Nucleus accumbens (tissue), 56 donors: ENCODE measurements at places on chromosomes 2 and 18.

DNA sequence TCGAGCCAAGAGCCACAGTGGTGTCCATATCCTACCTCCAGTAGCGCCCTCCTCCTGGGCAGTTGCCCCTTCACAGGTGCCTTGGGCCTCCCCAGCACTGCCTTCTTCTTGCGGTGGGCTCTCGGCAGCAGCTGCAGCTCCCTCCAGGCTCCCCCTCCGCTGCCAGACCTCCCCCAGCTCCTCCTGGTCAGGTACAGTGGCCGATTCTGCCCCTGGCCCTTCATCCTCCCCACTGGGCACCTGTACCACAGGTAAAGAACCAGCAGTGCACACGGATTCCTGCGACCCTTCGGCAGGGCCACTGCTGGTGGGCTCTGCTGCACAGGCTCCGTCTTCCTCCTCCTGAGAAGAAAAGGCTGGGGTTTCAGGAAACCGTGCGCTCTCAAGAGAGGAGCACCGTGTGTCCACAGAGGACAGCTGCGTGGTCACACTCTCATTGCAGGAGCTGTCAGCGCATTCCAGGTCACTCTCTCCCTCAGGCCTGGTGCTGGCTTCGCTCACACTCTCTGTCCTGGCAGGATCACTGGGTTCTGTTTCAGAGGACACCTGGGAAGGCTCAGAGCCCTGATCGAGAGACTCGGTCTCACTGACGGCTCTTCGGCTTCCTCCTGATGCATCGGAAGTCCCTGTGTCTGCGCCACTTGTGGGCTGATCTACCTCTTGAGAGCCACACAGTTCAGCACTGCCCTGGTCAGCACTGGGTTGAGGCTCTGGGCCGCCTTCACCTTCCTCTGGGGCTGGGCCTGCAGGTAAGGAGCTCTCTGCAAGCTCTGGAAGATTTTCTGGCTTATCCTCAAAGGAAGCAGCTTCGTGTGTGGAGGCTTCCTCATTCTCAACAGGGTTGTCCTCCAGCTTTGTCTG lies 147.4 kb upstream of the STK17B start:
- no peak for DNase-seq

DNA sequence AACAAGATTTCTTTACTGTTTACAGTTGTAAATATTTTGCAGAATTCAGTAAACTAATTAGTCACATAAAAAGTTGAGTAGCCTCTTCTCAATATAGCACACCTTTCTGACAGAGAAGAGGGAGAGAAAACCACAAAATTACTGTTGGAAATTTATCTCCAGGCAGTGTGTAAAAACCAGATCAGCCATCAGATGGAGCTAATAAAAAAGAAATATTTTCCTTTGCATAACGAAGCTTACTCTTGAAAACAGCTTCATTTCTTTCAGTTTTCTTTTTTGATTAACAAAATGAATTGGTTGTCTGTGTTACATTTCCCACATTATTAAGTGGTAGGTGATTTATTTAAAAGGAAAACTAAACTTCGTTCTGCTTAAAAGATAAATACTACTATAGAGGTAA lies 259.3 kb upstream of the KCNJ3 start:
- no peak for DNase-seq

DNA sequence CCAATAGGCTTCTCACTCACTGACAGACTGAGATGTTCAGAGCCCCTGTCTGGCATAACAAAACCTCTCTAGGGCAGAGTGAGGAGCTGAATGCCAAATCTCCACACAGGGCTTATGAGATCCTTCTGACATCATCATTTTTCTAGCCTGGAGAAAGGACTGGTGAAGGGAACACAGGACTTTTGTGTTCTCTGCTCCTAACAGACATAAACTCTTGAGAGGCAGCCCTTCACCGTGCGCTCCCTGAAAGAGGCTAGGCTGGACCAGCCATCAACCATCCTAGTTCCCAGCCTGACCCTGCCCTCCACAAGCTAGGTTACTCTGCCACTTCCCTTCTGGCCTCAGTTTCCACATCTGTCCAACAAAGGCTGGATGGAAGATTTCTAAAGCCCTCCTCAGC lies 141.9 kb downstream of the SUCLG1 start:
- no peak for DNase-seq

DNA sequence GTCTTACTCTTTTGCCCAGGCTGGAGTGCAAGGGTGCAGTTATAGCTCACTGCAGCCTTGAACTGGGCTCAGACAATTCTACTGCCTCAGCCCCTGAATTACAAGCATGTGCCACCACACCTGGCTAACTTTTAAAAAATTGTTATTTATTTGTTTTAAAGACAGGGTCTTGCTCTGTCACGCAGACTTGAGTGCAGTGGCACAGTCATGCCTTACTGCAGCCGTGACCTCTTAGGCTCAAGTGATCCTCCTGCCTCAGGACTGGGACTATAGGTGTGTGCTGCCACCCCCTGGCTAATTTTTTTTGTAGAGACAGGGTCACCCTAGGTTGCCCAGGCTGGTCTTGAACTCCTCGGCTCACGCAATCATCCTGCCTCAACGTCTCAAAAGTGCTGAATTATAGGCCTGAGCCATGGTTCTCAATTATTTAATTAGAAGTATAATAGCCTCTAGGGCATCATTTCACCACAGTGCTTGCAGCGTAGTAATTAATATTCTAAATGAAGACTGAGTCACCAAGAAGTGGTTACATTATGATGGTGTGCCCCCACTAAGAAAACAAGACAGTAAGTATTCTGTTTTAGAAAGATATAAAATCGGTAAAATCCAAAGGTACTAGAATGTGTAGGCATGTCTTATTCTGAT lies 69.6 kb downstream of the EML4 start:
- DNase-seq, result no peak

DNA sequence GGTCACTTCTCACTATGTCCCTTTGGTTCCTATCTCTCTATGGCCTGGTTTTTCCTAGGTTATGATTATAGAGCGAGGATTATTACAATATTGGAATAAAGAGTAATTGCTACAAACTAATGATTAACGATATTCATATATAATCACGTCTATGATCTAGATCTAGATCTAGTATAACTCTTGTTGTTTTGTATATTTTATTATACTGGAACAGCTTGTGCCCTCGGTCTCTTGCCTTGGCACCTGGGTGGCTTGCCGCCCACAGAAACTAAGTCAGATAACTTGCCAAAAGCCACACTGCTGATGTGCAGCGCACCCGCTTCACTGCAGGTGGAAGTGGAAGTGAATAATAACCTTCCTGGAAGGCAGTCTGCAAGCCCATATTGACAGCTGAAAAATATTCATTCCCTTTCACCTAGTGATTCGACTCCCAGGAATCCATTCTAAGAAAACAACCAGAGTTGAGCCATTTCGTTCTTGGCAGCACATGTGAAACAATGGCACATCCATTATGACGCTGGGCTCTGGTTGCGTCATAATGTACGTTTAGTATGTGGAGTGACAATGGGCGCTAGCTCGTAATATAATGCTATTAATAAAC lies 725 bp upstream of the ANKRD53 start:
- DNase-seq, result no peak

GRCh38 chr2:46018773-46019591 lies 278.2 kb upstream of the EPAS1 start:
- DNase-seq, result no peak

DNA sequence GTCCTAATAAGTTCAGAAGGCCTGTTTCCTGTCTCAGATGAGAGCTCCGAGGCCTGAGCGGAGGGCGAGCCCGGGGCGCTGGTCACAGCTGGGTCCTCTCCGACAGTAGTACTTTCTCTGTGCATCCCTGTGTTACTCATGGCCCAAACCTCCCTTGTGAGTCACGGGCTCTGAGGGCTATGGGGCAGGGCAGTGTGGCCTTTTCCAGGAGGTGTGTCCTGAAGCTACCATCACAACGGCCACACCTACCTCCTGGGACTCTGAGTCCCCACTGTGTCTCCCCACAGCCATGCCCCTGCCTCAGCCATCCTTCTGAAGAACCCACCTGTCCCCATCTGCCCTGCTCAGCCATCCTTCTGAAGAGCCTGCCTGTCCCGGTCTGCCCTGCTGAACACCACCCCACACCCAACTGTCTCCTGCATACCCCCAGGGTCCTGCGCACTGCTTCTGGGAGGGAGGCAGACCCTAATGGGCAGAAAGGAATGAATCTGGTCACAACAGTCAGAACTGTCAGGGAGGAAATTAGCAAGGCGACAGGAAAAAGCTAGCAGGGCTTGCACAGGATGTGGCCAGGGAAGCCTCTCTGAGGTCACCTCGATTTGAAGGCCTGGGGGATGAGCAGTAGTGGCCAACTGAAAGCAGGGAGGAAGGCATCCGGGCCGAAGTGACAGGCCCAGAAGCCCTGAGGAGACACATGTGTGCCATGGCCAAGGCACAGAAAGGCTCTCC lies 145.4 kb upstream of the RIOK3 start:
- no peak for DNase-seq

- DNase-seq, result no peak
Observed at GRCh38 chr2:99631700-99632099, 141.9 kb upstream of the REV1 start.

- DNase-seq, result no peak
Observed at GRCh38 chr2:130154773-130155765, 10.2 kb upstream of the CCDC74B start.

- no peak for DNase-seq
Observed at GRCh38 chr2:128901572-128902391, 583.1 kb upstream of the HS6ST1 start.

DNA sequence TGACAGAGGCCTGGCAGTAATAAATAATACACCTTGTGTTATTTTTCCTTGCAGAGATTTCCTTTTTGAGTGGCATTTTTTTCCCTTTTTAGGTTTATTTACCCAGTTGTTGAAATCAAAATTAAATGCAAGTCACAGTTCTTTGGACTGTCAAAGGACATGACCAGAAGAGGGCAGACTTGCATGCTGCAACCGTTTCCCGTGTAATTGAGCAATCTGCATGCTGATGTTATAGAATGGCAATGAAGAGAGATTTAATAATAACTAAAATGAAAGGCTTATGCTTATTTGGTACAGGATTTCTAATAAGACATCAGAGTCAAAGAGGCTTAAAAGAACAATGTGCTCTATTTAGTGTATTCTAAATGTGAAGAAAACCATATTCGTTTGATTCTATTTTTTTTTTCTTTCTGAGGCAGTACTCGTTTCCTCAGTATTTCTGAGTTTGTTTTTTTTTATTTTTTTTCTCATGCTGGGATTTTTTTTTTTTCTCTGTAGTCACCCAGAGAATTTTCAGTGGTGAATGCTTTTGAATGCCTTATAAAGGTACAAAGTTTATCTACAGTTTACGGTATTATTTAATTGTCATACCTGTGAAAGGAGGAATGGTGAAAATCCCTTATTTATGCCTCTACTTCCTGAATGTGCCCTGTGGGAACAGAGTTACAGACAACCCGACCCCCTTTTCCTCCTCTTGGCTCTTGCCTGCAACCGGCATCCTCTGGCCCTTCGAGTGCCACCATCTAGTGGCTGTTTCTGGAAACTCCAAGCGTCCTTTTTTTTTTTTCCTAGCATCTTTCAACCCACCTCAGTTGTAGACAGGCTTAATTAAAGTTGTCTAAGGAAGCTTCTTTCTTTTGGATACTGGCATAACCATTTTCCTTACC lies 368.5 kb downstream of the LRRTM1 start:
- DNase-seq, result peak; percentile 4

- DNase-seq, result no peak
Observed at GRCh38 chr2:174344716-174345461, 10.1 kb downstream of the SP9 start.

- no peak for DNase-seq
Observed at GRCh38 chr18:68267583-68267982, 447.3 kb downstream of the TMX3 start.

GRCh38 chr18:54359233-54359632 lies 1.5 kb downstream of the C18orf54 start:
- DNase-seq, result no peak

DNA sequence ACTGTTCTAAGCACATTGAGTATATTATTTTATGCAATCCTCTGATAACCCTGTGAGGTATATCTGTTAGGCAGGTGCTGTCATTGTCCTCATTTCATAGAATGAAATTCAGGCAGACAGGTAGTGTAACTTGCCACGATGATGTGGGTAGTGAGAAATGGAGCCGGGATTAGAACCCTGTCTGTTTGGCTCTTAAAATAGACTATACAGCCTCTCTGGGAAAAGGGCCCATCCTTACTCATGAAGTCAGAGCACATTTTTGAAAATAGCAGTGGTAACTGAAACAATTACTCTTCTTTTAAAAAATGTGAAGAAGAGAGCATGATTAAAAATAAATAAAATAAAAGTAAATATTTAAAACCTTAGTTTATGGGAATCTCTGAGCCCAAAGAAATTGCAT lies 23.0 kb downstream of the FAM171B start:
- no peak for DNase-seq

- no peak for DNase-seq
Observed at GRCh38 chr2:104965900-104966299, 72.0 kb upstream of the MRPS9 start.

DNA sequence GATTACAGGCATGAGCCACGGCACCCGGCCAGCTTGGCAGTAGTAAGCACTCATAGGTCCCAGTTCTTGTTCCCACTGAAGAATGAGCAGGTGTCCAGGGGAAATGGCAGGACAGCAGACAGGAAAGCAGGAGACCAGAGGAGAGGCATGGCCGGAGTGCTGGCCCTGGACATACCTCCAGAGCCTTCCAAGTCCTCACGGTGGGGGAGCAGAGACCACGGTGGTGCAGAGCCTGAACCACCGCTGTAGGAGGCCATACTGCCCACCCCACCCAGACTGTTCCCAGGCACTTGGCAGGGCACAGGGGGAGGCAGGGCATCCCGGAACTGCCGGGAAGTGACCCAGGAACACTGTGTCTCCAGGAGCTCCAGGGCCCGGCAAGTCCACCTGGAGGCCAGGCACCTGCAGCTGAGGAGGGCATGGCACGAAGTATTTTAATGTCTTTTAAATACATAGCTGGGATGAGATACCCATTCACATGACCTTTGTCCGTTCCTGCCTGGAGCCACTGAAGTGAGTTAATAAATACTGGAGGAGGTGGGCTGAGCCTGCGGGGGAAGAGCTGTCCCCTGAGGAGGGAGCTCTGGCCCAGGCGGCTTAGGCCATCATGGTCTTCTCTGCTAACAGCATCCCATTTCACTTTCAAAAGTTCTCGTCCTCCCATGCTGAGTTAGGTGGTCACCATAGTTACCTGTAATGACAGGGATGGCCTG lies 49.7 kb upstream of the TFCP2L1 start:
- DNase-seq, result no peak

- DNase-seq, result no peak
Observed at GRCh38 chr2:17658251-17658843, 95.3 kb downstream of the SMC6 start.

GRCh38 chr18:5284808-5285207 lies 10.7 kb downstream of the ZBTB14 start:
- DNase-seq, result no peak

- no peak for DNase-seq
Observed at GRCh38 chr18:63336366-63337099, 17.0 kb upstream of the BCL2 start.

DNA sequence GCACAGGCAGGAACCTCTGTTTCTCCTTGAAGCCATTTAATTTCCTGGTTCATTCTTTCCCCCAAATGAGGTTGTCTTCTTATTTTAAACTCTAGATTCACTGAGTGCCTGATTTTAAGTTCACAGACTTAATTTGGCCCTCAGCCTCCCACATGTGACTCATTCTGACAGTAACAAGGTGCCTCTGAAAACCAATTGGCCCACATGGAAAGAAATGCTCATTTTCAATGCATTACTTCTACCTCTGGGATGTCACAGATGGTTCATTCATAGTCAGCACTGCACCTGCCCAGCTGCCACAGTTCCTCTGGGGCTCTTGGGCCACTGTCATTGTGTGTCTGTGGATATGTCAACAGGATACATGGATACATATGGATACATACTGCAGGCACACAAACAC lies 140.4 kb upstream of the CAPN13 start:
- DNase-seq, result peak; percentile 20
